Caco-2 (cell line): ENCODE measurements at places on chromosomes 7 and 10. TPM values are rescaled to one million over a fixed set of nuclear protein-coding genes. Genes with fewer than 3 reads are reported as not detected.

DNA sequence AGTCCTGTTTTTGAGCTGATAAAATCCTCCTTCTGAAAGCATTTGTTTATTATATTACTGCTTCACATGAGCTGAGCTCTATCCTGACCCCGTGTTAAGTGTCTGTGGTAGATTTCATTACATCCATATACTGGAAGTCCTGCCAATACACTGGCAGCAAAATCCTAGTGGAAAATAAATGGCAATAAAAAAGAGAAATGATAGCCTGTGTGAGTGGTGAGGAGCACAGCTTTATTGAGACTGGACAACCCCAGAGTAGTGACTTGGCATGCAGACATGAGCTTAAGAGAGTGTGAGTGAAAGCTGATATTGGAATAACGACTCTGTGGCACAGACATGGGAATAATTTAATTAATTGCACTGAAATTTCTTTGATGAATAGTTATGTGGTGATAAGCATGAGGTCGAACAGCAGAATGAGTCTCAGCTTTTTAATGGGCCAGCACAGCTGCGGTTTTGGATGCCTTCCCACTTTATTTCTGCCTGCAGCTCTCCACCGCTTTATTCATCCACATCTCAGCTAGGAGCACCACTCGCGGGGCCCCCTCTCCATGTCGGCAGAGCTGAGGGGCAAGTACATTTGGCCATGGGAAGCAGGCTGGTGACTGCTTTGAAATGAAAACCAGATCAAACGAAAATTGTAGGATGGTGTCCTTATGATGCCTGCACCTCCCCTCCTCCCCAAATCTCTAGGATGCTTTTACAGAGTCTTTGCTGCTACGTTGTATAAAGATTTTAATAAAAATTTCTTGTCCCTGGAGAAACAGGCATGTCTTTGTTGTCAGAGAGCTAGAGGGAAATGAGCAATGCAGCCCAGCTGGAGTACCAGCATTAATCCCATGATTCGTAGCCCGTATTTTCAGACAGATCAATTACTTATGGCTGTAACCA is 494.3 kb downstream of the AUTS2 start:
- no peak overlapping the region for H3K4me3 ChIP-seq
- H3K36me3 ChIP-seq, result no peaks in the 10 kb centered on the region
- DNase-seq, result no peak
- H3K4me1 ChIP-seq, result no peaks in the 10 kb centered on the region

DNA sequence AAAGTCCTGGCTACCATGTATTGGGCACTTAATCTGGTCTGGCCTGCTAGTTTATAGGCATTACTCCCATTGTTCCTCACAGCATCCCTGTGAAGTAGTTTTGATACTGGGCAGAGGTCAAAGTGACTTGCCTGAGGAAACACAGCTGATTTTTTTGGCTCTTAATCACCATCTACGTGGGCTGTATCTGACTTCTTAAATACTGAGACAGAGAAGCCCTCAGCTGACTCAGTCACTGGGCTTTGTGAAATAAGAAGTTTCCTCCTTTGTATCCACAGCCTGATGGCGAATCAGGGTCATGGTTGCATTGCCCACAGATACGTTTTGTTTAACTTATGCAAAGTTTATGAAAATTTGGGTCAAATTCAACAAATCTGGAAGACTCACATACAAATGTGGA is 13.2 kb downstream of the TACR2 start:
- H3K36me3 ChIP-seq, result no peaks in the 10 kb centered on the region
- H3K4me3 ChIP-seq, result no peak overlapping the region
- H3K27ac ChIP-seq, result no peak overlapping the region
- no peaks in the 10 kb centered on the region for H3K27me3 ChIP-seq
- no peak for DNase-seq

GRCh38 chr7:105216786-105217185 is 171.9 kb downstream of the SRPK2 start:
- peaks cover 28% of the 10 kb centered on the region for H3K4me1 ChIP-seq
- H3K27me3 ChIP-seq, result no peaks in the 10 kb centered on the region
- no peak overlapping the region for H3K27ac ChIP-seq
- no peaks in the 10 kb centered on the region for H3K36me3 ChIP-seq
- no peak overlapping the region for H3K4me3 ChIP-seq
- peak; percentile 7 for DNase-seq

GRCh38 chr7:102967798-102968197 is 55.0 kb downstream of the LRRC17 start:
- no peak overlapping the region for H3K4me3 ChIP-seq
- H3K4me1 ChIP-seq, result no peaks in the 10 kb centered on the region
- no peaks in the 10 kb centered on the region for H3K36me3 ChIP-seq

GRCh38 chr7:46357290-46357689 is 436.2 kb upstream of the IGFBP3 start:
- H3K27ac ChIP-seq, result no peak overlapping the region
- no peaks in the 10 kb centered on the region for H3K4me1 ChIP-seq
- no peak for DNase-seq
- no peaks in the 10 kb centered on the region for H3K27me3 ChIP-seq

- peaks cover 13% of the 10 kb centered on the region for H3K4me1 ChIP-seq
- H3K27me3 ChIP-seq, result no peaks in the 10 kb centered on the region
Observed at GRCh38 chr7:106720641-106721040, 59.7 kb upstream of the CCDC71L start.

INPP5A gene
- total RNA-seq, result 43.9 and 44.5 TPM in 2 replicates

CDK6 gene
- 165 and 175 TPM in 2 replicates for total RNA-seq

MYL7 gene
- total RNA-seq, result 16.2 and 22.4 TPM in 2 replicates

FRA10AC1 gene
- total RNA-seq, result 12.5 and 15.1 TPM in 2 replicates
